ENCODE measurements at places on chromosomes 3 and 15.
A peak's percentile ranks its signal among the peaks of the same experiment; 100 is the strongest.

- no peak for DNase-seq
Measured at GRCh38 chr15:42955518-42955917, 34.9 kb upstream of the TTBK2 start.

GRCh38 chr3:196227629-196228493 lies 11.5 kb downstream of the SLC51A start:
- DNase-seq = no peak

DNA sequence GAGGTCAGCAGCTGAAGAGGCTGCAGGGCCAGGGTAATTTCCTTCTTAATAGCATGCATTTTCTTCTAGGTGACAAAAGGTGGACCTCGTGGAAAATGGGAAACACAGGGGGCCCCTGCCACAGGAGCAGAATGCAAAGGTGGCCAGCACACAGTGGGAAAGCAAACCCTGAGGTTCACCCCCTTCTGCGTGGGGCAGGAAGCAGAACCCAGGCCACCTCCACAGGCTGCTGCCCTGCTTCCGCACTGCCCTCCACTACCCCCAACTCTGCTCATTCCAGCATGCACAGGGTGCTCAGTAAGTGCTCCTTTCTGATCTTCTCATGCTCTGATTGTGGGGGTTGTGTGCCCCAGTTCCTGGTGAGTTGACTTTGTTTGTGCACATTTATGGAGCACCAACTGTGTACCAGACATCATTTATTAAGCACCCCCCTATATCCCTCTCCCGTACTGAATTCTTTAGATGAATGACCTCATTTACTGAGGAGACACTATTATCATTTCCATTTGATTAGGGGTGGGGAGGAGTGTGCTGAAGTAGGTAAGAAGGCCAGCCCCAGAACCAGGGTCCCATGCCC lies 12.7 kb upstream of the FGD5 start:
- DNase-seq = no peak

GRCh38 chr15:35436422-35436821 lies 109.5 kb downstream of the DPH6 start:
- DNase-seq = no peak

GRCh38 chr15:88276821-88277410 lies 20.4 kb upstream of the NTRK3 start:
- DNase-seq = no peak

DNA sequence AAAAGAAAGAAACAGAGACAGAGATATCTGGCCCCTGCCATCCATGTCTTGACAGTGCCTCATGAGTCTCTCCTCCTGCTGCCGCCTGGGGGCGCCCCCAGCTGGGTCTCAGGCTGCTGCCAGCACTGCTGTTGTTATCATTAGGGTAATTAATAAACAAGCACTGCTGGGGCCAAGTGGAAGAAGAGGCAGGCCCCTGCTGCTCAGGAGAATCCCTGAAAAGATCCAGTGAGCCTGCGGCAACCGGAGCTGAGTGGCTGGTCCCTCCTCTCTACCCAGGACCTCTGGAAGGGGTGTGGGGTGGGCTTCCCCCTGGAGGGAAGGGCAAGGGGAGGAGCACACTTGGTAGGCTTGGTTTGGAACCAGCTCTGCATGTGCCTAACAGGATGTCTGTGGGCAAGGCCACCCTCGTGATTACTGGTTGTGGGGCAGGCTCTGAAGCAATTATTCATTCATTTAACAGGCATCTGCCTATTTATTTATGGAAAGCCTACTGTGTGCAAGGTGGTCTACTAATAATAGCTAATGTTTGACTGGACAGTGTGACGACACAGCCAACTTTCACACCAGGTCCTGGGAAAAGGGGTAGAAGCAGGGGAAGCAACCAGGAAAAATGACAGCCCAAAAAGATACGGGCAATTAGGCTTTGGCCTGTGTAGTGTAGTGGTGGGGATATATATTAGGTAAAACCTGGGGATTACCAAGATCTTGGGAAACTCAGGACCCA lies 1.2 kb upstream of the TYRO3 start:
- DNase-seq = peak; percentile 81

All from glutamatergic neuron (in vitro differentiated cells).